ENCODE measurements at places on chromosomes 11 and 22.

GRCh38 chr22:32636884-32637283 lies 162.3 kb downstream of the FBXO7 start:
- no peak for DNase-seq

GRCh38 chr11:68840661-68841653 lies 759 bp downstream of the CPT1A start:
- DNase-seq: no peak

GRCh38 chr22:17164392-17165024 lies 5.4 kb upstream of the HDHD5 start:
- DNase-seq: no peak

GRCh38 chr11:9462806-9463537 lies 2.2 kb downstream of the ZNF143 start:
- DNase-seq: no peak

GRCh38 chr22:37850801-37851200 lies 1.6 kb downstream of the EIF3L start:
- no peak for DNase-seq

- no peak for DNase-seq
Observed at GRCh38 chr22:34851918-34852662, 213.9 kb upstream of the ISX start.

GRCh38 chr11:84497981-84498411 lies 1129.1 kb downstream of the DLG2 start:
- DNase-seq: no peak

- DNase-seq: no peak
Observed at GRCh38 chr22:41909310-41910049, 5.4 kb downstream of the SHISA8 start.

- no peak for DNase-seq
Observed at GRCh38 chr22:44734801-44735517, 17.4 kb upstream of the ARHGAP8 start.

DNA sequence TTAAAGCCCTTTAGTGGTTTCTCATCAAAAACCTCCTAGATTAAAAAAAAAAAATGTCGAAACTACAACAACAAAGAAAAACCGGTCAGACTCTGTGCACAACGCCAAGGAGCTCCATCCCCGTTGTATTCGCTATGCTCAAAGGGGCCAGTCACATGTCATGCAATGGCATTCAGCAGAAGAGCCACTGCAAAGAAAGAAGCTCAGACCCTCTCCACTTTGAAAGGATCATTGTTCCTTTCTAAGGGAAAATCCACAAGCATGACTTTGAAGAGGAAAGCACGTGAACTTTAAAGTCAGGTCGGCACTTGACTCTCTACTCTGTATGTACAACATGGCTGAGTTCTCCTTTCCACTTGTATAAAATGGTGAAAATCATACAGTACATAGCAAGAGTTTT lies 655.6 kb downstream of the ETS1 start:
- no peak for DNase-seq

DNA sequence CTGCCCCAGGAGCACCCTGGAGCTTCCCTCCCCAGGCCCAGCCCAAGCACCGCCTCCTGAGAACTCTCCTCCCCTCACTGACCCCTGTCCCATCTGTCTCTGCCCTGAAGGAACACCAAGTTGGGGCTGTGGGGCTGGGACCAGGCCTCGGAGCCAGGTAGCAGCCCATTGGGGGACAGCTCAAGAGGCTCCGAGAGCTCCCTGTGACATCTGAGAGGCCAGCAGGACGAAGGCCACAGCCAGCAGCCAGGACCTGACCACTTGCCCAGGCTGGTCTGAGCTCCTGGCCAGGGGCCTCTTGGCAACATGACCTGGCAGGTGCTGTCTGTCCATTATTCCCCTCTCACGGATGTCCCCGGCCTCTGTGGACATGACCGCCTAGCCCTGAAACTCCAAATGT lies 33.7 kb downstream of the IGF2 start:
- no peak for DNase-seq

GRCh38 chr11:91625495-91625894 lies 599.1 kb upstream of the FAT3 start:
- no peak for DNase-seq

DNA sequence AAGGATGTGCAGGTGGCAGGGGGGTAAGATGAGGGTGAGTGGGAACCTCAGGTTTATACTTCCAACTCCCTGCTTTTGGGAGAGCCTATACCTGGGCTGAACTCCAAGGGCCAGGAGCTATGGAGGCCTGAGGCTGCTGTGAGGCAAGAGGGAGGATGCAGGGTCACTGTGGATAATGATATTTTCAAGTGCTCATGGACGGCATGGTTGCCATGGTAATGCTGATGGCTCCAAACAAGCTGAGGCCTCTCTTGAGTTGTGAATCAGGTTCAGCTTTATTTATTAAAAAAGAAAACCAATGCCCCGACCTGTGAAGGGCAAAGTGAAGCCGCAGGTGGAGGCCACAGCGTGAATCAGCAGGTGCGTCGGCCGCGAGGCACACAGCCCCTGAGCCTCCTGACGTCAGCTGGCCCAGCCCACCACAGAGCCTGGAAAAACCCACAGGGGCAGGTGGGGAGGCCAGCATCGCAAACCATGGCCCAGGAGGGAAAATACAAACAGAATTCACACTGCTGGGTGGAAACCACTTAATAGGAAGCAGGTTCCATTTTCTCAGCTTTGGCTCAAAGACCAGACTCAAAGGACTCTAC lies 17.4 kb upstream of the CREB3L1 start:
- no peak for DNase-seq

- no peak for DNase-seq
Observed at GRCh38 chr11:133678191-133678590, 145.9 kb upstream of the OPCML start.

GRCh38 chr11:62707277-62707861 lies at the start of the genes BSCL2 and GNG3:
Gene BSCL2, minus strand, starts transcription at chr11:62707424. Its CDS starts 229 bp downstream, at chr11:62707195.
Gene GNG3, plus strand, starts transcription at chr11:62707676. Its CDS starts 620 bp downstream, at chr11:62708296.
- DNase-seq: no peak

GRCh38 chr11:92087725-92088537 lies 136.7 kb upstream of the FAT3 start:
- no peak for DNase-seq

GRCh38 chr11:35725885-35726284 lies 63.3 kb downstream of the TRIM44 start:
- DNase-seq: no peak

GRCh38 chr11:105315287-105315686 lies 175.7 kb upstream of the CARD18 start:
- DNase-seq: no peak

- DNase-seq: no peak
Observed at GRCh38 chr11:44229098-44229497, 80.8 kb downstream of the ALX4 start.

GRCh38 chr11:33775832-33776470 lies 1.6 kb upstream of the FBXO3 start:
- DNase-seq: no peak

- no peak for DNase-seq
Observed at GRCh38 chr11:62931499-62932278, 10.5 kb upstream of the CHRM1 start.

DNA sequence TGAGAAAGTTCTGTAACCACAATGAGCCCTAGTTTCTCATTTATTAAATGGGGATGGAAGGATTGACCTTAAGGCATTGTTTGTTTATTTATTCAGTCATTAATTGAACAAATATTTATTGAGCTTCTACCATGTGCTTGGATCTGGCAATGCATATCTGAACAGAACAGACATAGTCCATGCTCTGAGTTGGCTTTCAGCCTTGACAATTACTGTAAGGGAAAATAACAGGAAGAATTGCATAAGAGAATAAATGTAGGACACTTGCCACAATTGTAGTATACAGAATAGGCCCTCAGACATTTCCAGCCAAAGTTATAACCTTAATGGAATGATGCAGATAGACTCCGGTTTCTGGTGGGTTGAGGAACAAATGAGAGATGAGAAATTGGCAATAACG lies 160.5 kb upstream of the TTC12 start:
- no peak for DNase-seq

DNA sequence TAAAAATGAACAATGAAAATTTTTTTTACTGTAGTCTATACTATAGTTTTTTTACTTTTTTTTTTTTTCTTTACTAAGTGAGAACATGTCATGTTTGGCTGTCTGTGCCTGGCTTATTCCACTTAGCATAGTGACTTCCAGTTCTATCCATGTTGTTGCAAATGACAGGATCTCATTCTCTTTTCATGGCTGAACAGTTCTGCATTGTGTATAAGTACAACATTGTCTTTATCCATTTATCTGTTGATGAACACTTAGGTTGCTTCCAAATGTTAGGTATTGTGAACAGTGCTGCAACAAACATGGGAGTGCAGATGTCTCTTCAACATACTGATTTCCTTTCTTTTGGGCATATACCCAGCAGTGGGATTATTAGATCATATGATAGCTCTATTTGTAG lies 88.1 kb upstream of the CCDC90B start:
- DNase-seq: no peak

GRCh38 chr11:70611821-70612220 lies 213.5 kb downstream of the CTTN start:
- DNase-seq: no peak

DNA sequence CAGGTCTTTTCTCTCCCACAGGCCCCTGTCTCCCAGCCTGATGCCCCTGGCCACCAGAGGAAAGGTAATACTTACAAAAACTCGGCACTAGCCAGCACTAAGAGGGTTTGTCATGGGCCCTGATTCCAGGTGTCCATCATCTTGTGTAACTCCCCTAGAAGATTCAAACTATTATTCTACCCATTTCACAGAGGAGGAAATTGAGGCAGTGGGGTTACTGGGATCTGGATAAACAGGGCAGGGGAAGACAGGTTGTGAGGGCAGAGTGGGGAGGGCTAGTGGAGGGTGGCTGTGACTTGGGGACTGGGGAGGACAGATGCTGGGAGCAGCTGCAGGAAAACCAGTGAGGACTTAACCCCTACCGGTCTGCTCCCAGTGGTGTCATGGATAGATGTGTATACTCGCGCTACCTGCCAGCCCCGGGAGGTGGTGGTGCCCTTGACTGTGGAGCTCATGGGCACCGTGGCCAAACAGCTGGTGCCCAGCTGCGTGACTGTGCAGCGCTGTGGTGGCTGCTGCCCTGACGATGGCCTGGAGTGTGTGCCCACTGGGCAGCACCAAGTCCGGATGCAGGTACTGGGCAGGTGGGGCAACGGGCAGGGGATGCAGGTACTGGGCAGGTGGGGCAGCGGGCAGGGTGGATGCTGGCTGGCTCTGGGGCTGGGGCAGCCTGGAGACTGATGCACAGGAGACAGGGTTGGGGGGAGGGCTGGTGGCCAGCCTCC lies 1.2 kb downstream of the VEGFB start:
- no peak for DNase-seq

DNA sequence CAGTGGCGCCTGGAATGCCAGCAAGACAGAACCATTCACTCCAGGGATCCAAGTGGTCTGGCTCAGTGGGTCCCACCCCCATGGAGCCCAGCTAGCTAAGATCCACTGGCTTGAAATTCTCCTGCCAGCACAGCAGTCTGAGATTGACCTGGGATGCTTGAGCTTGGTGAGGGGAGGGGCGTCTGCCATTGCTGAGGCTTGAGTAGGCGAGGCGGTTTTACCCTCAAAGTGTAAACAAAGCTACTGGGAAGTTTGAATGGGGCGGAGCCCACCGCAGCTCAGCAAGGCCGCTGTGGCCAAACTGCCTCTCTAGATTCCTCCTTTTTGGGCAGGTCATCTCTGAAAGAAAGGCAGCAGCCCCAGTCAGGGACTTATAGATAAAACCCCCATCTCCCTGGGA lies 125.7 kb upstream of the DDI1 start:
- no peak for DNase-seq

DNA sequence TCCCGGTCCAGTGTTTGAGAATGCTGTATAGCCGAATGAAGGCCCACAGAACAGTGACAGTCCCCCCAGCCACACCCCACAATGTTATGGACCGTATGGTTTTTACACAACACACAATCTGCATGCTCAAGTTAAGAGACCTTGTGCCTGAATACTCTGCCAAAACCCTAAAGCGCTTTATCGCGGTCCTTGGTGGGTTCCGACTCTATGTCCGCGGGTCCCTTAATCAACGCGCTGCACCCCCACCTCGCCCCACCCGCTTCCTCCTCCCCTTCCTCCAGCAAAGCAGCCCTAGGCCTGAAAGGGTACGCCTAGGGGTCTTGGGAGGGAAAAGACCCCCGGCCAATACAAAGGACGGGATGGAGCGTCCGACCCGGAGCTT lies 442 bp downstream of the COPB1 start:
- DNase-seq: peak; percentile 15

DNA sequence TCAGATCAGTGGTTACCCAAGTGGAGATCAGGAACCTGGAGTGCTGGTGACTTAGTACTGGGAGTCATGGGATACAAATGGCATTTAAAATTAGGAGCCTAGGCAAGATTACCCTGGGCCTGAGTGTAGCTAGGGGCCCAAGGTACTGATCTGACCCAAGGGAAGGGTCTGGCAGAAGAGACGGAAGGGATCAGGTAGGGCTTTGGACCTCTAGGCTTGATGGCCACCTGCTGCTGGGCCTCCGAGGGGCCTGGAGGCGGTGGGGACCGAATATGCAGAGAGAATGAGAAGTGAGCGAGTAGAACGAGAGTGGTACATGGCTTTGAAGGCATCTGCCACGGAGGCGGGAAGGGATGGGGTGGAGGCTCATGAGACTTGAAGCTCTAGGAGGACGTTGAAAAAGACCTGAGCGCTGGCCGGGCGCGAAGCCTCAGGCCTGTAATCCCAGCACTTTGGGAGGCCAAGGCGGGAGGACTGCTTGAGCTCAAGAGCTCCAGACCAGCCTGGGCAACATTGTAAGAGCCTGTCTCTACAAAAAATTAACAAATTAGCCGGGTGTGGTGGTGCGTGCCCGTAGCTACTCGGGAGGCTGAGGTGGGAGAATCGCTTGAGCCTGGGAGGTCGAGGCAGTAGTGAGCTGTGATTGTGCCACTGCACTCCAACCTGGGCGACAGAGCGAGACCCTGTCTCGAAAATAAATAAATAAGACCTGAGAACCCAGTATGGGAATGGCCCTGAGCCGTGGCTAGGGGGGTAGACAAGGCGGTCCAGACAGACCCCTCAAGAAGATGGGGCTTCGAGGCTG lies 563 bp upstream of the PPIL2 start:
- no peak for DNase-seq

DNA sequence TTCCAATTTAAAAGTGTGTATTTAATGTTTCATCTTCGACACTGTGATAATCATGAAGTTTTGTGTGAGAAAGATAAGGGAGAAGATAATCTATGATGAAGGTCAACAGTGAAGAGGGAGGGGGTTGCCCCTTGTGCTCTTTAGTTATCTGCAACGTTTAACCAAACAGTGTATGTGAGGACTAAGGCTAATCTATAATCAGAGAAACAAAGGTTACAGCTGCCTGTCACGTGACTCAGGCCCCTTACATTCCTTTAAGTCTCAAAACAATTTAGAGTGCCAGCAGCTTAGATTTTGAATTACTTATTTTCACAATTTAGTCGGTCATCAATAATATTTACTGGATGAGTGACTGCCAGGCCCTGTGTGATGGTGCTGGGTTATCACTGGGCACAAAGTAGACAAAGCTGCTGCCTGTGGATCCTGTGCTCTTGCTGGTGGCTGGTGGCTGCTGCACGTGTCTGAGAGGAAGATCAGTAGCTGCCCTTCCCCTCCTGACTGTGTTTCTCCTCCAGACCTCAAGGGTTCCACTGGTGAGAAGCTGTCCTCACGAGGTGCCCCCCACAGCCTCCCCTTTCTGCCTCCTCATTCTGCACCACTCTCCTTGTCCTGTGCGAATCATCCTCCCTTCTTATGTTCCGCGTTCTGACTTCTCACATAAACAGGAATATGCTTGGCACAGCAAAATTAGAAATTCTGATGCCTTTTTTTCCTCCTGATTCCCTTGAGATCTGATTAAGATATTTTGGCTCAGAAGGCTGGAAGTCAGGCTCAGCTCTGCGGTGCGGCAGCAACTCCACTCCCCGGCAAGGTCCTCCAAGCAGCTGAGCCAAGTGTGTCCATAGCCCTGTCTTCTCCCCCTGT lies 331.1 kb upstream of the B3GAT1 start:
- no peak for DNase-seq

GRCh38 chr22:19395276-19395675 lies 36.3 kb downstream of the HIRA start:
- no peak for DNase-seq

All from stimulated activated CD4-positive, alpha-beta T cell treated with anti-CD3 and anti-CD28 coated beads, TNF-alpha, amount 100 ng/mL, for 24 hours (primary cell).